ENCODE measurements at places on chromosomes 3 and 15. TPM values are rescaled to one million over a fixed set of nuclear protein-coding genes. Genes with fewer than 3 reads are reported as not detected.

GRCh38 chr15:29142129-29142747 lies 127.4 kb downstream of the NSMCE3 start:
- no peak for DNase-seq

DNA sequence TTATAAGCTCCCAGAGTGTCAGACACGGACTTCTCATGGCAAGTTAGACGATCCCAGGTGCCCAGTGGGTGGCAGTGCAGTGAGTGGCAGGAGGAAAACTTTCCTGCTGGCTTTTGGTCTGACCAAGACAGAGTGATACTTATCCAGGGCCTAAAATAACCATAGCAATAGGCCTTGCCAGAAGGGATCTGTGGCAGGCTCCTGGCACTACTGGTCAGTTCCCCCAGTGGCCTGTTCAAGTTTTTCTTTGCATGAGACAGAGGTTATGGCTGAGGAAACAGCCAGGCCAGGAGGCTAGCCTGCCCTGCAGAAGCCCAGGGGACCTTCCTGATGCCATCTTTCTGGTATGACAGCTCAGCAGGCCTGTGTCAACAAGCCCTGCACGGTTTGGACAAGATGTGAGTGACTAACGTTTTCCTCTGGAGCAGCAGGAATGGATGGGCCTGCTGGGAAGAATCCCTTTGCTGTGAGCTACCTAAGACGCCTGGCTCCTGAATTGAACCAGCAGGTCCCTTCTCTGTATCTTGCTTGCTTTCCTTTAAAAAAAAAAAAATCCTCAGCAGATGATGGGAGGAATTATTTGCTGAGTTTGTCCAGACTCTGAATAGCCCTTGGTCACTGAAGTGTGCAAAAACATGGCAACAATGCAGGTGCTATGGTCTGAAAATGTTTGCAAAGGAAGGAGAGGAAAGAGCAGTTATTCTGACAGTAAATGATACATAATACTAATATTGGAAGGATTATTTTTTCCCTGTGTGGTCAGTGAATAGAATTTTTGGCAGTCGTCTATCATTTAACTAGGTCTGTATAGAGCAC lies 18.0 kb downstream of the SCG5 start:
- peak; percentile 75 for DNase-seq

DNA sequence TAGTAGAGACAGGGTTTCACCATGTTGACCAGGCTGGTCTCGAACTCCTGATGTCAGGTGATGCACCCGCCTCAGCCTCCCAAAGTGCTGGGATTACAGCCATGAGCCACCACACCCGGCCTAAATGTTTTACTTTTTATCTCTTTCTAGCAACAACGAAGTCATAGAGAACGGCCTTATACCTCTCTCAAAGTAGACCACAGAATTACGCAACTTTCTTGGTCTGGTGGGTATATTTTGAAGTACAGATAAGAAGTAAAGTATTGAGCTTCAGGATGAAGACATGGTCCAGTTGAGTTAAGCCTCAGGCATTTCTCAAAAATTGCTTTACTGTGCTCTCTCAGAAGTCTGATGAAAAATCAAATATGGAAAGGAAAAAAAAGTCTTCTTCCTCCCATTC lies 30.6 kb downstream of the FAM240A start:
- DNase-seq = no peak

DNA sequence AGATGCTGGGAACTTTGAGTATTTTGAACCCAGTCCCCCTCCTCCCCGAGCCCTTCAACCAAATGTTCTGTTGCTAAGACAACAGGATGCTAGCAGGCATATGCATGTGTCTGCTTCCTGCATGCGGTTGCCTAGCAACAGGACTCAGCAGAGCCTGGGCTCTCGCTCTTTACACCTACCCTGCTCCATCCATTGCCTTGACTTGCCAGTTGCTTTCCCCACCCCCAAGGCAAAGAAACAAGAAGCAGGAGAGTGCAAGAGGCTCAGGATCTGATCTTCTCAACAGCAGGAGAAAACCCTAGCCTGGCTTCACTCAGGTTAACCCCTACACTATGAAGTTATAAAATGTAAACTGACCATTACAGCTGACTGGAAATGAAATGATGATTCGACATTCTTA lies 393.0 kb downstream of the IGSF11 start:
- DNase-seq = no peak

- DNase-seq = no peak
These were observed 283.3 kb upstream of the TRIM42 start for GRCh38 chr3:140394488-140395133.

- peak; percentile 91 for DNase-seq
These were observed 66.6 kb upstream of the TGFBR2 start for GRCh38 chr3:30539772-30540171.

DNA sequence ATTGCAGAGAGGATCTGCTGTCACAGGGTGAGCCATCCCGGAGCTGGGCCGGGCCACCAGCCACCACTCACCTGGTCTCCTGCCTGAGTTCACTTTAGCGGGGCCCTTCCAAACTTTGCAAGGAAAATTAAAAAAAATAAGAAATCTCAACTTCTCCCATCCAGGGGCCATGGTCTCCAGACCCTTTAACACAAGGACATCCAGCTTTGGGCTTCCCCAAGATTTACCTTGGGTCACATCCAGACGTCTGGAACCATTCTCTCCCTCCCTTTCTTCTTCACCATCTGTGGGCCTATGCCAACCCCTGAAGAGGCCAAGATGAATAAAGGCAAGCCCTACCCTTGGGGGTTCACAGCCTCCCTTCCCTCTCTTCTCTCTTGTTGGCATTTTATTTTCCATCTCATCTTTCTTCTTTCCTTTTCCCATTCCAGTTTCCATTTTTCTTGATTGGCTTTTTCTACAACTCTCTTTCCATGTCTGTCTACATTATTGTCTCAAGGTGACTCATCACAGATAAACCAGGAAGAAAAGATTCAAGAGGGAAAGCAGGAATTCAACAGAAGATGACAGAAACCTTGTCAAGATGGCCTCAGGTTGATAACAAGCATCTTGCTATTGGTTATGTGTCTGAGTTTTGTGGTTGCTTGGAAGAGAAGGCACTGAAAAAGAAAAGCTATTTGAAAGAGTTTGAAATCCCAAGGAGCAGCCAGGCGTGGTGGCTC lies 49.5 kb downstream of the ITGA11 start:
- no peak for DNase-seq

DNA sequence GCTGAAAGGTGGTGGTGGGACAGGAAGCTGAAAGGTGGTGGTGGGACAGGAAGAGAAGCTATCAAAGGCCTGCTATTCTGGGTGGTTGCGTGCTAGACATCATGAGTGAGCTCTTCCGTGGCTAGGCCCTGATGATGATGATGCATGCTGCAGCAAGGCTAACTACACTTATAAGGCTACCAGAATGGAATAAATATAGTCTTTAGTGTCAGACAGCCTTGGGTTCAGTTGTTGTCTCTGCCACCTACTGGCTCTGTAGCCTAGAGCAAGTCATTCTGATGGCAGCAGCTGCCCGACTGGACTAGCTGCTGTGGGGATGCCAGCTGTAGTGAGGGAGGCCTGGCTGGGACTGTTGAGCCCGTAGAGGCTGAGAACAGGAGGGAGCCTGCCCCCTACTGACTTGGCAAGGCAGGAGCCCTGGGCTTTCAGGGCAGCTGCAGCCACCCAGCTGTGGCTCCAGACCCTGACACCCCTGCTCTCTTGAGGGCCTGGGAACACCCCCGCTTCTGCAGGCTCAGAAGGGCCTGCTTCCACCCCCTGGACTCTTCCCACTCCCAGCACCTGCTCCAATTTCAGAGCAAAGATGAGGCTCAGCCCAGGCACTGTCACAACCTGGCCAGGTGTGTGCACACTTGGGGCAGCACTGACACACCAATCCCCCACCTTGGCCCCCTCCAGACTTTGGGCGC lies 21.4 kb upstream of the ZBED2 start:
- no peak for DNase-seq

DNA sequence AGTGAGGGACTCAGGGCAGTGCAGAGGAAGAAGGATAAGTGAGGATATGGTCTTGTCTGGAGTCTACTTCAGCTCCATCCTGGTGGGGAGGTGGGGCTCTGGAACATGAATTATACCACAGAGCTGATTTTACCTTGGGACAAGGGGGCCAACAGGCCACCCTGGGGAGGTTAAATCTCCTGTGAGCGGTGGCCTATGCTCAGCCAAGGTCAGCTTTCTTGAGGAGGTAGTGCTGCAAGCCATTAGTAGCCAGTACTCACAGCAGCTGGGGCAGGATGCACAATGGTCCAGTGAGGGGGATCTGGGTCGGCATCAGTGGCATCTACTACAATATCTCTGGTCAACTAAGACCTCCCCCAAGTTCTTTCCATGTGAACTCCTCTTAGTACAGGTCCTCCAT lies 49.7 kb downstream of the XYLB start:
- no peak for DNase-seq

- DNase-seq = no peak
These were observed 53.5 kb downstream of the PLXNA1 start for GRCh38 chr3:127036209-127037020.

GRCh38 chr3:50256978-50257890 lies 11.7 kb upstream of the SEMA3B start:
- DNase-seq = peak; percentile 66

Gene KIF15
- 21.6 TPM for total RNA-seq

Gene SPESP1
- 3.0 TPM for total RNA-seq

Gene ISL2
- not detected for total RNA-seq

Gene INKA1
- 26.5 TPM for total RNA-seq

Gene TARS3
- total RNA-seq = 8.2 TPM

Gene APBA2
- total RNA-seq = 11.1 TPM
